SK-N-SH treated with all-trans-retinoic acid at 6 μM for 48 hours (cell line): ENCODE measurements at places on chromosomes 4 and X.
A peak's percentile ranks its signal among the peaks of the same experiment; 100 is the strongest.

DNA sequence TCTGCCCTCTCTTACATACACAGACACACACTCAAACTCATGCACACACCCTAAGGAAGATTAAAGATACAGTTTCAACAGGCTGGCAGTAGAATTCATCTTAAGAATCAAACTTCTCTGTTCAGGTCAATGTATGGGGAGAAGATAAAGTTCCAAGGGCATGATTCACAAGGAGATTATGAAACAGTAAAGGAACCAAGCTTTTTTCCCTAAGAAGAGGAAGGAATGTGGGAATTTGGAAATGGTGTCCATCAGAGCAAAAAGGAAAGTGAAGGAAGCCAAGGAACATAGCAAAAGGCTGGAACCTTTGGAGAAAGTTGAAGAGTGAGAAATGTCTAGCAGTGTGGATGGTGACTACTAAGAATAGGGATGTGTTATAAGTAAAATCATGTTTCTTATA is 191.0 kb upstream of the NPY2R start:
- ATAC-seq = no peak

- ATAC-seq = no peak
These were observed 64.5 kb downstream of the GPRIN3 start for GRCh38 chr4:89242864-89243732.

- no peak for ATAC-seq
These were observed 714 bp downstream of the RTL3 start for GRCh38 chrX:78658414-78658813.

DNA sequence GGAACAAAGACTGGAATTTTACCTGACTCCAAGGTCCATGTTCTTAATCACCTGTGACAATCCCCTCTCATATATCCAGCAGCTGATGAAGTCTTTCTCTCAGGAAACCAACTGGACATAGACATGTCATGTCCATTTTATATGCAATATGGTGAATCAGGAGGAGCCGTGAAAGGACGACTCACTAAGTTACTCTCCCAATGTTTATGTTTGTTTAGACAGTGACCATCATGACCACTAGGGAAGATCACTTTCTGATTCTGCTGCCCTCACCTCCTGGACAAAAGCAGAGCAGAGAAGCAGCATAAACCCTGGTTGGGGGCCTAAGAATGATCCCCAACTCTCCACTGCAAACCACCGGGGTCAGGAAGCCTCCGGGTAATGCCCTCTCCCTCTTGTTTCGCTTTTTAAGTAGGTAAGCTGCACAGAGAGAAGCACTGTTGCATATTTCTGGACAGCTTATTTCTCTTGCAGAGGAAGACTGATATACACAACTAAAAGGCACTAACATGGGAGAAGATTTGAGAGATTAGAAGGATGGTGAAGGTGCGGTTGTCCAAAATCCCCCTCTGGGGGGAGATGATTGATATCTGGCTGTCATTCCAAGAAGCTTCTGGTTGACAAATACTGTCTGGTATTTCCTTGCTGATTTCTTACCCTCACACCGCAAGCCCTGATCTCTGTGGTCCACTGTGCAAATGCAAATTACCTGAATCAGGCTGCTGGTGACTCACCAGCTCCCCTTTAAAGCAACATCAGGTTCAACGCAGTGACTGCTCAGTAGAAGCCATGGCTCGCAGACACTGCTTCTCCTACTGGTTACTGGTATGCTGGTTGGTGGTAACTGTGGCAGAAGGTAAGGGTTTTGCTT is at the start of gene ODAPH:
Gene ODAPH (plus strand): TSS at position 773 of the 871 bp plus-strand sequence. CDS start 17 bp downstream, at position 790.
- ATAC-seq = peak; percentile 91

GRCh38 chr4:163391756-163392155 is 48.1 kb downstream of the NPY5R start:
- ATAC-seq = no peak

DNA sequence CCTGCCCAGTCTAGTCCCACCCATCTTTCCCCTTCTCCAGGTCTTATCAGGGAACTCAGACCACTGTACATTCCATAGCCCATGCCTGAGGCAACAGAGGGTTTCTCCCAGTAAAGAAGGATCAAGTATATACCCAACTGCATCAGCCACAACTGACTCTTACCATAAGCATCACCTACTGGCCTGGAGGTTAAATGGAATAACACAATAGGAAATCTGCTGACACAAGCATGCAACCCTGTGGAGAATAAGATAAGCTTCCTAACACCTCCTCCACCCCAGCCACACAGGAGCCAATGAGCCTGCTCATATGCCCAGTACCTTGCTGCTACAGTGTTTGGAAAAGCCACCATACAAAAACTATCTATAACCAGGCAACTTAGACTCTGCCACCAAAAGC is 34.6 kb upstream of the PLK4 start:
- ATAC-seq = no peak

DNA sequence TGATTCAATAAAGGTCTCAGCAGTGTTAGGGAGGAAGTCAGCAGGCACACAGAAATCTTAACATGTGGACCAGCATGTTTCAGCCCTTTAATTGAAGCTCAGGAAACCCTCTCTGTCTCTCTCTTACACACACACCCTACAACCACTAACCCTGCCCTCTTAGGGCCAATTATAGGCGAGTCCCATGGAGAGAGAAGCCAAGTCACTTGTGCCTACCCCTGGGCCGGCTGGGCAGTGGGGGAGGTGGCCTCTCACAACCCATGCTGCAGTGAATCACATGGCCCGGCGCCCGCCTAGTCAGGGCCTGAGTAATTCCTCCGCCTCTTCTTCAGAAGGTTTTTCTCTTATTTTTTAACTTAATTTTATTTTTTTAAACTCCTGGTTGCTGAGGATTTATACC is 3.7 kb downstream of the FGD1 start:
- ATAC-seq = peak; percentile 57
